ENCODE measurements at places on chromosomes 7 and 10.

DNA sequence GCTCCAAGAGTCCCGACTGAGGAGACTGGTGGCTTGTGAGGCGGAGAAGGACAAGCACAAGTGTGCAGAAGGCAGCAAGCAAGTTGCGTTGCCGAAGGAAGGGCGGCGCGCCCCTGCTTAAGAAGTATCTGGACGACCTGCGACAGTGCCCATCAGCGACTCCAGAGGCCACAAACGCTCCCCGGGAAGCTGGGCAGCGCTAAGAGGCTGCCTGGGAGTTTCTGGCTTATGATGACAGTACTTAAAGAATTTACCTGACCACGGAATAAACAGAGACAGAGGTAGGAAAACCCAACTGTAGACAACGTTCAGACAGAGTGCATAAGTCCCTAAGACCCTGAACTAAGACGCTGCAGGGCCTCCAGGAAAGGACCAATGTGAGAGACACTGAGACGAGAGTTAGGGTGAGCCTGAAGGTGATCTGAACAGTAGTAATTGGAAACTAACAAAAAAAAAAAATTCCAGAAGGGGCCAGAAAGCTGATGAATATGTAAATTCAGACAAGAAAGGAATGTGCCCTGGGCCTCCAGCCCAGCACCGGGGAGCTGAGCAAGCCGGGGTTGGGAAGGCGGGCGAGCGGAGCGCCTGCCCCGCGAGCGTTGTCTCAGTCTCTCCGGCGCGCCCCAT is 1.0 kb downstream of the OSBPL3 start:
- DNase-seq, result no peak

DNA sequence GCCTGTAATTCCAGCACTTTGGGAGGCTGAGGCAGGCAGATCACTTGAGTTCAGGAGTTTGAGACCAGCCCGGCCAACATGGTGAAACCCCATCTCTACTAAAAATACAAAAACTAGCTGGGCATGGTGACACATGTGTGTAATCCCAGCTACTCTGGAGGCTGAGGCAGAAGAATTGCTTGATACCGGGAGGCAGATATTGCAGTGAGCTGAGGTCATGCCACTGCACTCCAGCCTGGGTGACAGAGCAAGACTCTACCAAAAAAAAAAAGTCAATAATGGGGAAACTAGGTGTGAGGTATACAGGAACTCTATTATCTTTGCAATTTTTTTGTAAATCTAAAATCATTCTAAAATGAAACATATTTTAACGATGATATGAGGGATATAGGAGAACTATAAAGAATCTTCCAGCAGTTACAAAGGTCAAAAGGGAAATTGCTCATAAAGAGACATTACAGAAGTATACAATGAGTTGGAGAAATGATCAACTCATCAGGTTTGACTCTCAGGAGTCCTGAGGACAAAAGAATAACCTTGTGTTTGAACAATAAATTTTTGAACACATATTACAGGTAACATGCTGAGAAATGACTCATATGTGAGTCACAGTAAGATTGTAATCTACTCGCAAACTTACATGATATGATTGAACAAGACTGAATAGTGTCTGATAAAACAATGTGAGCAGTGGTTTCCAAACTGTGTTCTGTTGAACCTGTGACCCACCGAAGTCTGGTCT is 272.6 kb downstream of the FGFR2 start:
- no peak for DNase-seq

GRCh38 chr10:1036341-1036791 is 10.7 kb upstream of the IDI2 start:
- peak; percentile 25 for DNase-seq

DNA sequence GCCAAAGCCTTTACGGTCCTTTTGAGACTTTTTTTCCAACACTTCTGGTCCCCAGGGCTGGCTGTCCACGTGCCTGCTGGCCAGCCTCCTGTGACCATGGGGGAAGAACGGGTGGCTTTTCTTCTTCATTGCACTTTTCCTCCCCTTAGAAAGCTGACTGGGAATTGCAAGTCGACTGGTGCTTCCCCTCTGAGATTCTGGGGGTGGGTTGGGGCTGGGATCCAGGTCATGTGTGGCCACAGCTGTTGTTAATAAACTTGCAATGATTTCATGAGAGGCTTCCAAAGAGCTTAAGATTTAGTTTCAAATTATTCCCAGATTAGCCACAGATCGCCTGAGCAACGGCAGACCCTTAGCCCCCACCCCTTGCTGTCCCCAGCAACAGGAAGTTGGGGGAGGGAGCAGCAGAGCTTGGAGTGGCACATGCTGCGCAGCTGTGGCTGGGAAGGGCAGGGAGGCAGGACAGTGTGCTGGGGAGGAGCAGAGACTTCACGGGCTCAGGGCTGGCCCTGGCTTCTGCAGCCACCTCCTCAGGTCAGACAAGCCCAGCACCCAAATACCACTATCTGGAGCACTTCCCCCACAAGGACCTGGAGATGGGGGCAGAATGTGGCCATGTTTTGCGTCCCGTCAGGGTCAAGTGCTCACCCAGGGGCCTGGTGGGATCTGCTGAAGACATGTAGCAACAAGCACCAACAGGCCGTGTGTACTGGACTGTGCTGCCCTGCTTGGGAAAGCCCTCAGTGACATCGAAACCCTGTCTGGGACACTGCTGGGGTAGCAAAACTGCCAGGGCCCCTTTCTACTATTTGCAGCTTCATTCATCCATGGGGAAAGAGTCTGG is 147.1 kb downstream of the RNF216 start:
- no peak for DNase-seq

GRCh38 chr7:19713676-19714075 is 4.8 kb upstream of the POLR1F start:
- DNase-seq, result peak; percentile 29

- no peak for DNase-seq
Measured at GRCh38 chr10:42753507-42754154, 29.0 kb upstream of the BMS1 start.

DNA sequence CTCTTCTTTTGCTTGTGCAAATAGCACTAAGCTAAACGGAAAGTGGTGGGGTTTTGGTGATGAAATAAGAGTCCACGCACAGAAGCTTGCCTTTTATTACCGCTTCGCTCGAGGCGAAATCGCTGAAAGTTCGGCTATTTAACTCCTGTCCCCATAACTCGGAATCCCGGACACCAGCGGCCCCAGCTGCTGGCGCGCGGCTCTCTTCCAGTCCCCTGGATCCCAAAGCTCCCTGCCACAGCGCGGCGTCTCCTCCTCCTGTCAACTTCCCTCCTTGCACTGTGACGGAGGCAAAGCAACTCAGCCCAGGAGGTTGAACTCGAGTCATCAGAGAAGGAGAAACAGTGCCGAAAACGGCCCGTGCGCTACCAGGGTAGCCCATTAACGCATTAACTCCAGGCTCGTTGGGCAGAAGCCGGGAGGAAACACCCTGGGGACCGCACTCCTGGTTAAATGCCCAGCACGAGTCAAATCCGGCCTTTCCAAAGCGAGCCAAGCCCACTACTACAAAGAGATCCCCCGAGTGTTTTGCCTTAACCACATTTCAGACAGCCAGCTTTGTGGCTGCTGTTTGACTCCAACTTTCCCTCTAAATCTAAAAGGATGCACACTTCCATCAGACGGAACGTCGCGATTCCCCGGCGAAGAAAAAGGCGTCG is 1.3 kb downstream of the SEMA3D start:
- DNase-seq, result no peak

GRCh38 chr7:39670052-39670451 is 46.7 kb downstream of the RALA start:
- no peak for DNase-seq

- no peak for DNase-seq
Measured at GRCh38 chr7:4774658-4775249, 669 bp upstream of the AP5Z1 start.

DNA sequence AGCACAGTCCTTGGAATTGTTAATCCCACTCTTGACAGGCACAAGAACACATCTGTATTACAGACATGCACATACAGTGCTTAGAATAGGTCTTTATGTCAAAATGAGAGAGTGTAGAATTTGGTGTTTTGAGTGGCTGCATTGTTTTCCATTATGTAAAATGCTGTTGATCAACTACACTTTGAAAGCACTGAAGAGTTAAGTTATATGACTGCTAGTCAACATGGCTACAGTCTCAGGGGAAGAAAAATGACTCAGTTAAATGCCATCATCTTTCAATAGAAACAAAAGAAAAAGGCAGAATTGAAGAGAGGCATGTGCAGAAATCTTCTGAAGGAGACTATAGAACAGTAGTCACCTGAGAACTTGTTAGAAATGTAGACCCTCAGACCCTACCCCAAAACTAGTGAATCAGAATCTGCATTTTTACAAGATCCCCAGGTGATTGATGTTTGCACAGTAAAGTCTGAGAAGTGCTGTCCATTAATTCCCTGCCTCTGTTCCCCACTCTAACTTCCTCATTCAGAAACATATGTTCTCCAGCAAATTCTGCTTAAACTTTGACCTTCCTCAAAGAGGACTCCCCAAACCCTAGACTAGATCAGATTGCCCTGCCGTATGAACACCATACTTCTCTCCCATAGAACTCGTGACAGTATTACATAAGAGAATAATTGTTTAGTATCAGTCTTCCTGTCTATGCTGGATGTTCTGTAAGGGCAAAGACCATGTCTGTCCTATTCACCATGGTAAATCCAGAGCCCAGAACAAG is 16.0 kb downstream of the SND1 start:
- no peak for DNase-seq

DNA sequence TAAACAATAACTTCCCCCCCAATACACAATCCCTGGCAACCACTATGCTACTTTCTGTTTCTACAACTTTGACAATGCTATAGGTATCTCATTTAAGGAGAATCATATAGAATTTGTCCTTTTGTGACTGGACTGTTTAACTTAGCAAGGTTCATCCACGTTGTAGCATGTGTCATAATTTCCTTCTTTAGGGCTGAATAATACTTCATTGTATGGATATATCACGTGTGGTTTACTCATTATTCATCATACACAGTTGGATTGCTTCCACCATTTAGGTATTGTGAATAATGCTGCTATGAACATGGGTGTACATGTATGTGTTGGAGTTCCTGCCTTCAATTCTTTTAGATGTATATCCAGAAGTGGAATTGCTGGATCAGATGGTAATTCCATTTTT is 111.0 kb downstream of the LMBR1 start:
- DNase-seq, result no peak

GRCh38 chr7:70480927-70481569 is 650.9 kb upstream of the GALNT17 start:
- DNase-seq, result no peak

- no peak for DNase-seq
Measured at GRCh38 chr10:126243971-126244370, 144.3 kb downstream of the ADAM12 start.

DNA sequence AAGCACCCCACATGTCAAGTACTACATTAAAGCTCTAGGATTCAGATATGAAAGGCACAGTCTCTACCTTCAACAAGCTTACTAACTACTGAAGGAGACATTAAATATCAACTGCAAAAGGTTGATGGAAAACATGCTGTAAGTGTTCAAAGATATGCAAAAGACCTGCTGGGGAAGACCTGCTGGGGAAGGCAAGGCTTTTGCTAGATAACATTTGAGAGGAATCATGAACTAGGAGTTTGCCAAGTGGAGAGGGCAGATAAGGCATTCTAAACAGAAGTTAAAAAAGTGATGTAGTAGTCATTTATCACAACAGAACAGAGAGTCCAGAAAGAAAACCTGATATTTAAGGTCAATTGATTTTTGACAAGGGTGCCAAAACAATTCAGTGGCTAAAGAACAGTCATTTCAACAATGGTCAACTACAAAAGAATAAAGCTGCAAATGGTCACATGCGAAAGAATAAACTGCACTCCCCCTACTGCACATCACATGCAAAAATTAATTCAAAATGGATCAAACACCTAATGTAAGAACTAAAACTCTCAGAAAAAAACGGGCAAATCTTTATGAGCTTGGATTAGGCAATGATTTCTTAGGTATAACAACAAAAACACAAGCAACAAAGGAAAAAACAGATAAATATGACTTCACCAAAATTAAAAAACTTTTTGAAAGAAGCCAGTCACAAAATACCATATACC is 23.0 kb upstream of the MSS51 start:
- no peak for DNase-seq

GRCh38 chr7:46864716-46865115 is 717.2 kb downstream of the TNS3 start:
- DNase-seq, result no peak

DNA sequence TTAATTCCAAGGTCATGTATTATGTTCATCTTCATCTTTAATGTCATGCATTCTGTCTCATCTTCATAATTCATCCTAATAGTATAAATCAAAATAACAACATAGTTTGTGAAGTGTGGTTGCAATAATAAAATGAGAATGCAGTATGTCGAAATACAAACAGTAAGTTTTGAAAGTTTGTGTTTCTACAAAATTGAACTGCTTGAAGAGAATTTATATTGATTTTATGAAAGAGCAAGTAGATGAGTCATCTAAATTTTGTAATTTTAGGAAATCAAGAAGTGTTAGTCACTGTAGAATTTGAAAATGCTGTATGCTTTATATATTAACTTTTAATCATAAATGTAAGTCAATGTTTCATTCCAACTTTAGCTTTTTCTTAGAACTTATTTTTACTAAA is 190.5 kb upstream of the PPP1R3A start:
- DNase-seq, result no peak

DNA sequence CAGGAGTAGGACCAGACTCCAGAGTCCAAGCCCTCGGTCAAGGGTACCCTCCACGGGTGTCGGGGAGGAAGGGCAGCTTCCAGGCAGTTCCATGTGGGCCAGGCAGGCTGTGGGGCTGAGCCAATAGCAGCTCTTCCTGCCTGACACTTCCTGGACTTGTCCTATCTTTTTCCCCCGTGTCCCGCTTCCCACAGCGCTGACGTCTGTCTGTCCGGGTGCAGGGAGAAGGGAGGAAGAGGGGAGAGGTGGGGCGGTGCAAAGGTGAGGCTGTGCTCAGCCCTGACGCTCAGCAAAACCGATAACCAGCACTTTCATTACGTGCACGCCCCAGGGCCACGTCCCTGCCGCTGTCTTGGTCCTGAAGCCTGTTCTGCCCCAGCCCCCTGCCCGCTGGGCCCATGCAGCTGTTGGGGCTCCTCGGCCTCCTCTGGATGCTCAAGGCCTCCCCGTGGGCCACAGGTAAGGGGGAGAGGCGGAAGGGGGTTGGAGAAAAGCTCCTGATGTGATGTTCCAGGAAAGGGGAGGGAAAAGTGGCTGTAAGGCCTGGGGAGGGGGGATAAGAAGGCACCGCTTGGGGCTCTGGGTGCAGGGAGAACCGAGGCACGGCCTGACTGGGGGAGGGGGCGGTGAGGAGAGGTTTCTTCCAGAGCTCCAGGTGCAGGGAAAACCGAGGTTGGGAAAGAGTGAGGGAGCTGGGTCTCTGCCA is at the start of gene MUC3A:
Gene MUC3A, plus strand, starts transcription at position 308 of the 706 bp plus-strand sequence. Its CDS starts 91 bp downstream, at position 399.
- no peak for DNase-seq

DNA sequence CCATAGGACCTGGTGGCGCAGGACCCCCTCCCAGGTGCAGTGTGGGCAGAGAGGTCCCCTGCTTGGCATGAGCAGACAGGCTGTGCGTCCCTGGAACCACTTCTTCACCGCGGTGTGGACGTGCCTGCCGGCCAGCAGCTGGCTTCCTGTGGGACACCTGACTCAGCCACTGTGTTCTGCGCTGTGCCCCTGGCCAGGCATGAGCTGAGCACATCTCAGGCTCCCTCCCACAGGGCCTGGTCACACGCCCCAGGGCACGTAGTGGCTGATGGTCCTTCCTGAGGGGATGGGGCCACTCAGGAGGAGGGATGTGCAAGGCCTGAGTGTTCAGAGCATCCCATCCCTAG is 3.5 kb upstream of the DEPP1 start:
- DNase-seq, result peak; percentile 31

GRCh38 chr10:75825235-75825634 is 393.8 kb downstream of the LRMDA start:
- DNase-seq, result no peak

- DNase-seq, result no peak
Measured at GRCh38 chr7:15647309-15647708, 39.2 kb downstream of the MEOX2 start.

- DNase-seq, result no peak
Measured at GRCh38 chr10:62071846-62072281, 170.4 kb downstream of the ARID5B start.

All from CD4-positive, alpha-beta T cell (primary cell).